H54 (cell line): ENCODE measurements at places on chromosomes 5 and 9.

GRCh38 chr9:112789473-112789872, 38.9 kb downstream of the SNX30 start:
- DNase-seq, result no peak

DNA sequence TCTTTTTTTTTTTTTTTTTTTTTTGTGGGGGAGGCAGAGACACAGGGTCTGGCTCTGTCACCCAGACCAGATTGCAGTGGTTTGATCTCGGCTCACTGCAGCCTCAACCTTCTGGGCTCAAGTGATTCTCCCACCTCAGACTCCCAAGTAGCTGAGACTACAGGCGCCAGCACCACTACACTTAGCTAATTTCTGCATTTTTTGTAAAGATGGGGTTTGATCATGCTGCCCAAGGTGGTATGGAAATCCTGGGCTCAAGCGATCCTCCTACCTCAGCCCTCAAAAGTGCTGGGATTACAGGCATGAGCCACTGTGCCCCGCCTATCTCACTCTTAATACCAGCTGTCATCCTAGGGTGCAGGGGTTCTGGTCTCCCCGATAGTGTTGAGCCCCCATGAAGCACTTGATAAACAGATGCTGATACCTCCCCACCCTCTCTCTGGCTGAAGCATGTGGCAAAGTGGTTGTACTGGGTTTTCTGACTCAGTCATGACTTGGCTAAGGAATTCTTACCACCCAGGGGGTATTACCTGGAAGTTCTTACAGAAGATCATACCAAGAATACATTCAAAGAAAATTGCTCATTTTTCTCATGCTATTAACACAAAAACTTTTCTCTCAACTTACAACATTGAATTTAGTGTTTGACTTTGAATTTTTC, 110.2 kb upstream of the DAPK1 start:
- no peak for DNase-seq

- DNase-seq, result no peak
Observed at GRCh38 chr5:1662559-1663085, 137.0 kb downstream of the MRPL36 start.

DNA sequence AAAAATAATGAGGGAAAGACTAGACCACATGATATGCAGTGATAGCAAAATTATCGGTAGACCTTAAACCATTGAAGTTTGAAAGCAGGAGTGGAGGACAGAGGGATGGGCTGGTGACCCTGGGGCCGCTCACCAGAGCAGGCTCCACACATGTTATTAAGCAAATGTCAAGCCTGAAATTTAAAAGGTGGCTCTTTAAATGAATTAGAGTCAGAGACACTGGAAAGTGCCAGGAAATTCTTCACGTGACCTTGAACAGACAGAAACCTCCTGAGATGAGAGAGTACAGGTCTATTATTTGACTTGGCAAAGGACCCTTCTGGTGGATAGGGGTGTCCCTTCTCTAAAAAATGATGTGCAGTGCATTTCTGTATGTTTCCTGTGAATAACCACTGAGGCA, 111.0 kb upstream of the CPEB4 start:
- no peak for DNase-seq

GRCh38 chr9:68949271-68950000, 64.5 kb downstream of the PRKACG start:
- no peak for DNase-seq
